Muscle of back (tissue), 13 donors: ENCODE measurements at places on chromosomes 12 and 14. TPM values are rescaled to one million over a fixed set of nuclear protein-coding genes. Genes with fewer than 3 reads are reported as not detected.

DNA sequence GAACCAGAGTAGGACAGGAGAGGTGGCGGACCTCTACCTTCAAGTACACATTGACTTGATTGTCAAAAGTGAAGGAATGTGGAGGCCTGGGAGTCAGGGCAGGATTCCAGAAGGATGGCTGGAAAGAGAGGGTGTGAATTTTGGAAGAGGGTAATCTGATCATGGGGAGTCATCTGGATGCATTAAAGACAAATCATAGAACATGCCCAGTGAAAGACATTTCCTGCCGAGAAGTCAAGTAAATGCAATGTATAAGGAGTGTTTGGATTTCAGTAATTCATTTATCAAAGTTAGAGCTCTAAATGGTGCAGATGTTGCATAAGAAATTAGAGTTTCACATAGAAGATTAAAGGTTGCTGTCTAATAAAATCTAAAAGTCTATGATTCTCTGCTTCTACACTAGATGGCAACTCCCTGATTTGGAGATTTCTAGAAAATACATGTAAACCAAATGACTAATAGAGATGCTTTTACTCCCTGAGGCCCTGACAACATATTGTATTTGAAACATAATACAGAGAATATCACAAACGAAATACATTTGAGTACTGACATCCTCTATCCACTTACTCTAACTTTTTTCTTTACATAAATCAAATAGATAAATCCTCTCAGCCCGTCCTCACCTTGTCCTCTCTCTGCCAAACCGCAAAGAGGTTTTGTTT, 91.3 kb downstream of the KCNA5 start:
- no peak for DNase-seq

- DNase-seq: no peak
Measured at GRCh38 chr12:80200414-80200813, 101.1 kb downstream of the OTOGL start.

DNA sequence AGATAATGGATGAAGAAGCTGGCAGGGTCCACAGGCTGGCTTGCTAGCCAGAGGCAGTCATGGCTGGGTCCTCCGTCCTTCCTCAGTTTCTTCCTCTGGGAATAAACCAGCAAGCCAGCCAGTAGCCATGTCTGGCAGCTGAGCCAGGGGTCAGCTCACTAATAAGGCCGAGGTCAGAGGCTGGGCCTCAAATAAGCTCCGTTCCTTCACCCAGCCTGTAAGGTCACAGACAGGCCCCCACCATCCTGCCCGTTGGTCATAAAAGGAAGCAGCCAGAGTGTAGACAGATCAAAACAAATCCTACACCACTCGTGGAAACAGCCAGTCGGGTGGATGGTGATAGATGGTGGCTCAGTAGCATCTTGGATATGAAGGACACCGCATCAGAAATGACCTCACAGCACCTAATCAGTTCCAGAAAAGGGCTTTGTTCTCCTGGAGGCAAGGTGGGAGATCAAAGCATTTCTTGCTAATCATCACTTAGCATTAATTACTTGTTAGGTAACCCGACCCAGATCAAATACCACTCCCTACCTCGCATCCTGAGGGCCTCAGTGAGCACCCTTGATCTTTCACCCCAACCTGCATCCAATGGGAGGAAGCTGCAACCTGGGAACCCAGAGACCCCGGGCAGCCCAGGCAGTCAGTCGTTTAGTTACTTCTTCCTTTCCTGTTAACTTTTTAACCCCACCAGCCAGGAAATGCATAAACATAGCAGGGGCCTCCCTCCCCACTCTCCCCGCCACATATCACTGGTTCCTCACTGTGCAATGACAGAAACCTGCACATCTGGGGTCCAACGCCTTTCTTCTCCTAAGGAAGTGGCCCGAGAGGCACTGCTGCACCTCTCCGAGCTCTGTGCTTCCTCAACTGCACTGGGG, 90.2 kb downstream of the KDM2B start:
- DNase-seq: no peak

HOXC6 gene
- 10.5 TPM for polyA plus RNA-seq

RIPK3 gene
- 1.9 TPM for polyA plus RNA-seq

DNA sequence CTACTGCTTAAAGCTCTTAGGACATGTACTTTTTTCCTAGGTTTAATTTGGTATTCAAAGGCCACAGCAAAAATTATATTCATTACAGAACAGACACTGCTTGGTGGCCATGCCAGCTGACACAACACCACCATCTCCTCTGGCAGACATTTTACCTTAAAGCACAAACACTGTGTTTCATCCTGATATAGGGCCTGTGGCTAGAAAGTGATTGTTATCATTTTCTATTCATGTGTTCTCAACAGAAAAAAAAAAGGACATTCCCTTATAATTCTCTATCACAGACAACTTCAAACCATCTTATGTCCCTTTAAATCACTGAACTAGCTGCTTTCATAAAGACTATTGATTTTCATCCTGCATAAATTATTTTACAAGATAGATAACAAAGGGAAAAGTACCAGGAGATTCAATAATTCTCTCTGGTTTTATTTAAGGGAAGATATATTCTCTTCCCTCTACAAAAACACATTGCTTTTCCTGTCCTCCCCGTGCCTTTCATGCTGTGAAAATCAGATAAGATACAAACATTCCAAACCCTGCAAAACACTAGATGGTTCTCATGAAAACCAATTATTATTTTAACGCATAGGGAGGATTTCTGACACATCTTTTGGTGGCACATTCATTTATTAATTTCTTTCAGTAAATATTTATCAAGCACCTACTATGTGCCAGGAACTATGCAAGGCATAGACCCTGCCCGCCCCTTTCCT, 139.3 kb upstream of the TMCC3 start:
- no peak for DNase-seq
